ENCODE measurements at places on chromosomes 3 and 15.

DNA sequence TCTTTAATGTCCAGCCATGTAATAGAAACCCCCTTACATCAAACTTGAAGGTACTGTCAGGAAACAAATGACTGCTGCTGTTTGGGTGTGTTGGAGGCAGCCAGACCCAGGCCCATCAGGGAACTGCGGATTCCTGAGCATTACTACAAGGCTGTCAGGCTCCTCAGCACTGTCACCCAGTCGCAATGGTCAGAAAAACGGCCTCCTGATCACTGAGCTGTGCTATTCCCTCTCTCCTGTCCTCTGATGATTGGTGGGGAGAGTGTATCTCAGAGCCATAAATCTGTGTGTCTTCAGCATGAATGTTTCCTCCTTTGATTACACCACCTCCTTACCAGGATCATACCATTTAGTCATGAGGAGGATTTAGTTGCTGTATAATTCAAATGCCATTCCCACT, 135.2 kb upstream of the GADL1 start:
- no peak for DNase-seq

GRCh38 chr15:48981941-48982340, 18.2 kb upstream of the SHC4 start:
- no peak for DNase-seq

DNA sequence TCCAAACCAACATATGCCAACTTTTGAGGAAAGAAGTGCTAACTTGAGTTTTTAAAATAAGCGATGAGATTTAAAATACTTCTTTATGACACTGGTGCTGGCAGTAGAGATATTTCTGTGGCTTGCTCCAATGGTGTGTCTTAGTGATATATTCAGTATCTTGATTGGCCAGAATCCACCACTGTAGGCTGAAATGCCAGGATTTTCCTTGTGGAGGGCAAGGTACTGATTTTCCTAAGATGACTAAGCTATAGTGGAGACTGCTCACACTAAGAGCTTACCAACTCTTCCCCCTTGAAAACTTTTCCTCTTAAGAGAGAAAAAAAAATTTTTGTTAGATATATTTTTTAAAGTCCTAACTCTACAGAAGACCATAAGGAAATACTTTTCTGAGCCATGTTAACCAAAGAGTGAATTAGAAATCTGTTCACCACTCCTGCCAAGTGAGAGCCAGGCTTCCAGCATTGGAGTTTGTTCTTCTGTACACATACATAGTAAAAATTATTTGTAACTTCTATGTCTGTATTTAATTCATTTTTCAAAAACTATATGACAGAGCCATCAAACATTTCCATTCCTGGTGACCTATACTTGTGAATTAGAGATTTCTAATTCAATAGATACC, 109.1 kb downstream of the PPP2R3A start:
- no peak for DNase-seq

GRCh38 chr15:99402014-99402729, 150.9 kb downstream of the LRRC28 start:
- DNase-seq = no peak

DNA sequence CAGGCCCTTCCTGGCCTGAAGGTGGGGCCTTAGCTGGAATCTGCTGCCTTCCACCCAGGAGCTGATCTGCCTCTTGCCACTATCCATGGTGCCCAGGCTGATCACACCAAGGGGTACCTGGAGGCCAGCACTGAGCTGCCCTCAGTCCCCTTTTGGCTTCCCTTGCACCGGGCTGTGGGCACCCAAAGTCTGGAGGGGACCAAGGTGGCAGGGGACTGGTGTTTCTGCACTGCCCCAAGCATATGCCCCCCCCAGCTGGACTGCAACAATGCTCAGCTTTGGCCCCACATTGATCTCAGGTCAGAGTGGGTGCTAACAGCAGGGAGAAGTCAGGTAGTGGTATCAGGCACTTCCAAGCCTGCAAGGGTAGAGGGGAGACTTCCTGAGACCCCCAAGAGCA, 902.6 kb upstream of the EPHA6 start:
- no peak for DNase-seq

DNA sequence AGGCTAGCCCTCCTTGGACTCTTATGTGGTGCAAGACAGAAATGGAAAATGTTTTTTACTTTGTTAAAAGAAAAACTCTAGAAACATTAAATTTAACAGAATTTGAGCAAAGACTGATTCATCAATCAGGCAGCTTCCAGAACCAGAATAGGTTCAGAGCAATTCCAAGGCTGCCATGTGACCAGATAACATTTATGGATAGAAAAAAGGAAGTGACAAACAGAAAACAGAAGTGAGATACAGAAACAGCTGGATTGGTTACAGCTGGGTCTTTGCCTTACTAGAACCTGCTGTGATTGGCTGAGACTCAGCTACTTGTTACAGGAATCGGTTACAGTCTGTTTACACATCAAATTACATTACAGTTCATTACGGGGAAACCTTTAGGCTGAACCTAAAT, 22.5 kb upstream of the OTOL1 start:
- no peak for DNase-seq

DNA sequence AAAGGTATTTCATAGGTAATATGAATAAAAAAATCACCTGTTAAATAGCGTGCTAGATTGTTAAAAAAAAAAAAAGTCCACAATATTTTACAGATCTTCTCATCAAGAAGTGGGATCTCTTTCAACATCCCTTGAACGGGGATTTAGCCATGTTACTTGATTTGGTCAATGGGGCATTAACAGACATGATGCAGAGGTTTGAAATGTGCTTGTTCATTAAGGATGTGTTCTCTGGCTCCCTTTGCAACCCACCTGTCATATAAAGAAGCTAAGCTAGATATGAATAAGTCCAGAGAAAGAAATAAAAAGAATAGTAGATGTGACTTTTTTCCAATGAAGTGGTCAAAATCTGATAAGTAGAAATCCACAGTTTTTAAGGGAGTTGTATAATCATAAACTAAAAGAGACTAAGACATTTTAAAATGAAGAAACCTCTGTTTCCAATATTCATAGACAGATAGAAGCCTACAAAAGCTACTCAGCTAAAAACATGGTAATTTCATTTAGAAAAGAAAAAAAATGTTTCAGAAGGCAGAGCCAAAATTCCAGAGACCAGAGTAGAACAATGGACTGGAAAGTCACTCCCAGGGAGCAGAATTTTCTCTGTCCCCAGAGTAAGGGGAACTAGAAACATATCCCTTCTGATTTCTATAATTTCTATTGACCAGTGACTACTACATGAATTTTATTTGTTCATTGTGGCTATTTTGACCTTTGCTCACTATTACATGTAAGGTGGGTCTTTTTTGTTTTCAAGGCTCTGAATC, 79.2 kb downstream of the PLSCR2 start:
- DNase-seq = no peak

DNA sequence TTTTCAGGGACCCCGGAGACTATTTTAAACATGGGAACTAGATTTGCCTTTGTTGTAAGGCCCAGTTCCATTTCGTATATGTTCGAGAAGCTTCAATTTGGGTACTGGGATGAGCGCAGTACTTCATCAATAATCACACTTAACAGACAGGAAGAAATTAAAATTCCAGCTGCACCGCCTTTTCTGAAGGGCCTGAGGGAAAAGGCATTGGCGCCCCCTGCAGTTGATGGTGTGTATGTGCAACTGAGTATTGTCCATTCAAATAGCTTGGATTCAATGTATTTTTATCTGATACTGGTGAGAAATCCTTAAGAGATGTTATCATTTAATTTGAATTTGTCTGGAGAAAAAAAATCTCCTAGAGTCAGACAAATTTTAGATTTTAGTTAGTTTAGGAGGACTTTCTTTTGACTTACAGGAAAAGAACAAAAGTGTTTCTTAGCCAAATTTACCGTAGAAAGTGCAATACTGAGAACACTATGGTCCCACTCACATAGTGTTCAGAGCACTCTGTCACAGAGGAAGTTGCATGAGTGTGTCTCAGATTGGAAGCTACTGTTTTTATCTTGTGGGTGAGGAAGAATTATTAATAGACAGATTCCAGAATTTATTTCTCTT, 5.4 kb upstream of the ALDH1A2 start:
- no peak for DNase-seq

DNA sequence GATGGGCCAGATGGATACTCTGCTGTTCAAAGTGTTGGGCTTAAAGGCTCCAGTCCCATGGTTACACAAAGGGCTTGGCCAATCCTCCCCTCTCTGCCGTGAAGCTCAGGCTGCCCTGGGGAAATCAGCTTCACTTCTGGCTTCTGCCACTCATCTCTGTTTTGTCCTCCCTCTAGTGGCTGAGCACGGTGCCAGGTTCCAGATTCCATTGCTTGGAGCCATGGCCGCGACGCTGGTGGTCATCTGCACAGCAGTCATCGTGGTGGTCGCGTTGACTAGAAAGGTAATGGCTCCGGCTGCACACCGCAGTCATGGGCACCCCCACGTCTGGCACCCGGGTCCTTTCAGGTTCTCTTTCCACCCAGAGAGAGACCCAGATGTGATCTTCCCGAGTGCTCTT, 5.6 kb downstream of the TIGIT start:
- DNase-seq = no peak

DNA sequence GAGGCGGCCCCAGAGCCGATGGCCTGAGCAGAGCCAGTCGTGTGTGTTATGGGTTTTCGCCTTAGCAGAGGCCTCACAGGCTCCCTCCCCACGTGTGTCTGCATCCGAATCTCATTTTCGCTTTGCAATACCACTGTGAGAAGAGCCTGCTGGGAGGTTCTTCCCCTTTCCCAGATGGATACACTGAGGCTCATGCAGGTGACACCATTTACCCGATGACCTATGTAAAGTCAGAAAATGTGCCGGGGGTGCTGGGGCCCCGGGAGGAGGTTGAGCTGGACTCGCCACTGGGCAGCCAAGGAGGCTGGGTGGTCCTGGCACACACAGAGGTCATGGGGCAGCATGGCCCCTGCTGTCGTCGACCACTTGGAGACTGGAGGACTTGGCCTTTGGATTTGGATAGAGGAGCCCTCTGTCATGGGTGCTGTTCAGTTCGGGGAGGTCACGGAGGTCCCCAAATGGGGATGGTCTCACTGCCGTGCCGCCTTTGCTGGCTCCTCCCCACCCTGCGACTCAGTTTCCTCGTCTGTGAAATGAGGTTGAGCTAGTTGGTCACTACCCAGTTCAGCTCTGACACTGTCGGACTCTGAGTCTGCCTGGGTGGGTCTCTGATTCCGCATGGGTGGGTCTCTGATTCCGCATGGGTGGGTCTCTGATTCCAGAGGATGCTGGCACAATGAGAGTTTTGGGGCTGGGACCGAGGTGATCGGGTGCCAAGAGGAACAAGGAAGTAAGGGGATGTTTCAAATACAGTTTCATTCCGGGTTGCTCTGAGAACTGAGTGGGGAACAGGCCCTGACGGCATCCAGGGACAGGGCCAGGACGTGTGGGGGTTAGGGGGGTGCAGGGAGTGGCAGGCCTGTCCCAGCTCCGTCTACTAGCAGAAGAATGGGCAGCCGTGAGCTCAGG, 23.2 kb upstream of the MUC4 start:
- DNase-seq = no peak

DNA sequence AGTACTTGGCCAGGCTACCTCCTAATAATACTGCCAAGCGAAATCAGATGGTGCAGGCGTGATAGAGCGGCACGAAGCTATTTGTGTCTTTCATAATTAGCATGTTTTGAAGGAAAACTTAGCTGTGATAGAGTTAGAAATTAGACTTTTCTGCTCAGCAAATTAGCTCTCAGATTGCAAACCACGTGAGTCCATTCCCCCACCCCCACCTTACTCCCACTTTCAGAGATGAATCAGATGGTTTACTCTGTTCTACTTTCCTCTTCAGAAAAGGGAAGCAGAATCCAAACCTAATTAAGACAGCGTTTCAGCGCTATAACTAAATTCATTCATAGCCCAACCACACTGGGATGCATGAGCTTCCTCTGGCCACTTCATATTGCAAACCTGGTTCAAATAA, 214.6 kb downstream of the SLCO3A1 start:
- DNase-seq = no peak

DNA sequence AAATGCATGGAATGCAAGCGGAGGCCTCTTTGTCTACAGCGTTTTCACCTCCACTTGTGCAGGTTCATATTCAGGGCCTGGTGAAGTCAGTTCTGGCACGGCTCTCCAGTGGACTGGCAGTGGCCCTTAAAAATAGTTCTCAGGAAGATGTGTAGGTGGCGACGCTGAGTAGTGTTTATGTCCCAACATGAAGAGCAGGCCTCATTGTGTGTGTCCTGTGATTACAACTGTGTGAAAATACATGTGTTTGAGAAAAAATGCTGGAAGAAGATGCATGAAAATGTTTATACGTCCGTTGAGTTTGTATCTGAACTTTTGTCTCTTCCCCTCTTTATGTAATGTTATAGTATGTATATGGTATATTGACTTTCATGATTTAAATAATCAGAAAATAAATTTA, 7.2 kb downstream of the LIPC start:
- no peak for DNase-seq

DNA sequence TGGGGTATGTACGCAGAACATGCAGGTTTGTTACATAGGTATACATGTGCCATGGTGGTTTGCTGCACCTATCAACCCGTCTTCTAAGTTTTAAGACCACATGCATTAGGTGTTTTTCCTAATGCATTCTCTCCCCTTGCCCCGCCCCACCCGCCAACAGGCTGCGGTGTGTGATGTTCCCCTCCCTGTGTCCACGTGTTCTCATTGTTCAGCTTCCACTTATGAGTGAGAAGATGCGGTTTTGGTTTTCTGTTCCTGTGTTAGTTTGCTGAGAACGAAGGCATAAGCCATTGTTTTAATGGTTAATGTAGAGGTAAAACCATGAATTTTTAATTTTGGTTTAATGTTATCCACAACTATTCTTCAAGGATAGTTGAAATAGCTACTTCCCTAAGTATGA, 346.8 kb upstream of the EPHA6 start:
- no peak for DNase-seq

- DNase-seq = no peak
Measured at GRCh38 chr3:34066328-34066727, 267.9 kb downstream of the PDCD6IP start.

GRCh38 chr15:63655683-63656372, 58.6 kb downstream of the FBXL22 start:
- no peak for DNase-seq

GRCh38 chr15:41024131-41024530, 70.9 kb downstream of the CHAC1 start:
- DNase-seq = no peak

GRCh38 chr3:141380279-141380678, 12.0 kb downstream of the ZBTB38 start:
- DNase-seq = no peak

- no peak for DNase-seq
Measured at GRCh38 chr3:102497571-102497970, 62.8 kb downstream of the ZPLD1 start.

- no peak for DNase-seq
Measured at GRCh38 chr15:39279311-39279710, 301.6 kb upstream of the THBS1 start.

DNA sequence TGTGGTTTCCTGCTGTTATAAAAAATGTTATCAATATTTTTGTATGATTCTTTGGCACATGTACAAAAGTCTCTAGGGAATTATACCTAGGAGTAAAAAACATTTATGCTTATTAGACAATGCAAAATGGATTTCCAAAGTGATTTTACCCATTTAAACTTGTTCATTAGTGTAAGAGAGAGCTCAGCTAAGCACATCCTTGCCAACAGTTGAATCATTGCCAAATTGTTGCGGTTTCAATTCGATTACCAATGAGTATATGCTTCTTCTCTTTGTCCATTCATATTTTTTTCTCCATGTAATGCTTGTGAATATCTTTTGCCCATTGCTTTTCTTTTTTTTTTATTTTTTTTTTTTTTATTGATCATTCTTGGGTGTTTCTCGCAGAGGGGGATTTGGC, 17.2 kb downstream of the CASR start:
- DNase-seq = no peak
